ENCODE measurements at places on chromosomes 2 and 18.

- DNase-seq: no peak
Measured at GRCh38 chr2:174800436-174801205, 36.3 kb upstream of the CHRNA1 start.

DNA sequence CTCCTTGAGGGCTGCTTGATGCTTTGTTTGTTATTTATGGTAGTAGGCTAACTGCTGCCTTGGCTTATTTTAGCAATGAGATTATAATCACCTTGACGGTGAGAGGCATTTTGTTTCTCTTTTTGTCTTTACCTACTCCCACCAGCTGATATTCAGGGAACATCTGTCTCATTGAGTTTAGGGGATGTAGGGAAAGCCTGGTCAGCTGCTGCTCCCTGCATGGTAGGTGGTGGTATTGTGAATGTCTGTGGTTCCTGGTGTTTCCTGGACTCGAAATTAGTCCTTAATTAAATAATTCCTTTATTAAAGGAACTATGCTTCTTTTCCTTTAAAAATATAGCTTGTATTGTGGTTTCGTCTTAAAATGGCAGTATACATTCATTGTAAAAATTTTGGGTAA lies 77.8 kb downstream of the ADAM23 start:
- DNase-seq: no peak

- no peak for DNase-seq
Measured at GRCh38 chr2:21836719-21837118, 713.0 kb downstream of the TDRD15 start.

- DNase-seq: no peak
Measured at GRCh38 chr2:143600116-143600515, 470.9 kb downstream of the ARHGAP15 start.

DNA sequence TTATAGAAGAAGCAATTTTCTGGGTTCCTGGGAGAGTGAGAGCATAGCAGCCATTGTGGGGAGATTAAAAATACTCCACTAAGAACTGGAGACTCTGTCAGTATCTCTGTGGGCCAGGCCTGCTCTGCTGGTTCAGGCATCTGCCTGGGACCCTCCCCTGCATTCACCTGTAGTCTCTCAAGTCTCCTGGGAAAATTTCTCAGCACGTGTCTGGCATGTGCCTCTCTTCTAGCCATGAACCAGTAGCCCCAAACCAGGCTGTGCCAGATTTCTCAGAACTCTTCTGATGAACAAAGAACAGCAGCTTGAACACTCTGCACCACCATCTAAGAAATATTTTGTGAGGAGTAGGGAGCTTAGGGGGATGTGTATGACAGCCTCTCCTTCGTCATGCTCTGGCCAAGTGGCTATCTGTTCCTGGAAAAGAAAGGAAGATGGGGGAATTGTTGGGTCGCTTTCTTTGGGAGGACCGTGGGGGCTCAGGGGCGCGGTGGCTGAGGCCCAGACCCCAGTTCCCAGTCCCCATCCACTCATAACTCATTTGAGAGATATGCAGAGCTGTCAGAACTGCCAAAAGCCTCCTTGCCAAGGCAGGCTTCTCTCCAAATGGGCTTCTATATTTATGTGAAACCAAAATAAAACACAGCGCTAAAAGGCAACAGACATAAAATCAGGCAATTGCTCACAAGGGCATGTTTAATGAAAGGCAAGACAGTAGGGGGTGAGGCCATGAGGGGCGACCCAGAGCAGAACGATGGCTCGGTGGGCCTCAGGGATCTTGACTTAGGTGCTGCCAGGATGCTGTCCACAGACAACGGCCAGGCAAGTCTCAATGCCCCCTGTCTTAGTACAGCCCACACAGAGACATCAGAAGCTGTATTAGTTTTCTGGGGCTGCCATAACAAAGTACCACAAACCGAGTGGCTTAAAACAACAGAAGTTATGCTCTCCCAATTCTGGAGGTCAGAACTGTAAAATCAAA lies 114.7 kb upstream of the TNP1 start:
- no peak for DNase-seq

DNA sequence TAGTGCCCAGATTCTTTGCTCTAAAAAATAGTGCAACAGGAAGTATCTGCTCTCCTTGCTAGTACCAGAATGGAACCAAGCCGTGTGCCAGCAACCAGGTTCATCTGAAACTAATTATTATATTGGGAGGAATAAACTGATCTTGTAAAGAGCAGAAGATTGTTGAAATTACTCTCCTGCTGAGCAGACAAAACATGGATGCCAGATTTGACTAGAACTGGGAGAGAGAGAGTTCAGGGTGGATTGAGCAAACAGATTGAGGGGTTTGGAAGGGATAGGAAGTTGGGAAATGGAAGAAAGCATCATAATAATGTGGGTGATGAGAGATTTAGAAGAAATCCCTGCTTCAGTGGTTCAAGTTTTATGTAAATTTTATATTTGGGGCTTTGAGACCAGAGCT lies 160.1 kb upstream of the RASGRP3 start:
- DNase-seq: no peak

DNA sequence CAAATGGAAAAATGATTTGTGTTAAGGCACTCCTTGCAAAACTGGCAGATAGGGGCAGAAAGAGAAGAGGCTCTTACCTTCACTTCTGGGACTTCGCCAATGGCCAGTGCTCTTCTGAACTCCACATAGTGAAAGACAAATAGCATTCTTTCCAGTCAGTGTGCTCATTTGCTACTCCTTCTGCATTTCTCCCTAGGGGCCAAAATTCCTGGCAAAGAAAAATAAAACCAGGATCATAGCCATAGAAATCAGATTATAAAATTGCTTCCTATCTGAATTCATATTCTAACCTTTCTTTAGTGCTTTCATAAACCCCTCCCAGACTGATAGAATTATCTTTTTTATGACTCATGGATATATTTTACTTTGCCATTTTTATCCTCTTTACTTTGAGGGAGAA lies 56.9 kb upstream of the PELI1 start:
- DNase-seq: no peak

DNA sequence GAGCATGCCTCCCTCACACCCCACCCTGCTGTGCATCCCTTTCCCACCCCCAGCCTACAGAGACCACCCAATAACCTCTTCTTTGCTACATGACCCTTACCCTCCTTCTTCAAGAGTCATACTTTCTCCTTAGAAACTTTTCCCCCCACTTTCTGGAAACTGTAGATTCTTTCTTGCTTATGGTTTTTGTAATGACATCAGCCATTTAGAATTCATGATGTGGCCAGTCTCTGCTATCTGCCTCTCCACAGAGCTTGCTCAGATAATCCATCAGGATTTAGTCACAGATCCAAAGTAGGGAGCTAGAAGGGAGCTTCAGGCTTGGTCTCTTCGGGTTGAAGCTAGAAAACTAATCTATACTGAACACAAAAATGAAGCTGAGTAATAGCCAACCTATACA lies 36.5 kb downstream of the GALM start:
- no peak for DNase-seq

GRCh38 chr18:49230326-49230725 lies 230.1 kb downstream of the DYM start:
- DNase-seq: no peak

DNA sequence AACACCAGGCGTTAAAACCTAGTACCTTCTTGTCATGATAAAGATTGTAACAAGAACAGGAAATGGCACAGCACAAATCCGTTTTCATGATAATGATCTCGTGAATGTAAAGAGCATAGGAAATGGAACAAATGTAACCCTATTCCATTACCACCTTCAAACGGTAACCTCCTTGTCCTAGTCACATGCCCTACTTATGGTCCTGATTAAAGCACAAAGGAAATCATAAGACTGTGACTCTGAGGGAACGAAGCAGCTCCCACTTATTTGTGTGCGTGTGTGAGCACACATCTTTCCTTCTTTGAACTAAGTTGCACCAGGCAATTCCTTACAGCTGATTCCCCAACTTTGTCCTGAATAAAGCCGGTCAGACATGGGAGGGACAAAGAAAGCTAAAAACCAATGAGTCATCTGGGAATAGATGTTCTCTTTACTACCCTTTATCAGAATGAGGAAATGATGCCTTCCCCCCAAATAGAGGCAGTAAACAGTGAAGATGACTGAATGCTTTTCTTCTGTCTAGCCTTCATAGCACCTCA lies 192.6 kb downstream of the IKZF2 start:
- no peak for DNase-seq

DNA sequence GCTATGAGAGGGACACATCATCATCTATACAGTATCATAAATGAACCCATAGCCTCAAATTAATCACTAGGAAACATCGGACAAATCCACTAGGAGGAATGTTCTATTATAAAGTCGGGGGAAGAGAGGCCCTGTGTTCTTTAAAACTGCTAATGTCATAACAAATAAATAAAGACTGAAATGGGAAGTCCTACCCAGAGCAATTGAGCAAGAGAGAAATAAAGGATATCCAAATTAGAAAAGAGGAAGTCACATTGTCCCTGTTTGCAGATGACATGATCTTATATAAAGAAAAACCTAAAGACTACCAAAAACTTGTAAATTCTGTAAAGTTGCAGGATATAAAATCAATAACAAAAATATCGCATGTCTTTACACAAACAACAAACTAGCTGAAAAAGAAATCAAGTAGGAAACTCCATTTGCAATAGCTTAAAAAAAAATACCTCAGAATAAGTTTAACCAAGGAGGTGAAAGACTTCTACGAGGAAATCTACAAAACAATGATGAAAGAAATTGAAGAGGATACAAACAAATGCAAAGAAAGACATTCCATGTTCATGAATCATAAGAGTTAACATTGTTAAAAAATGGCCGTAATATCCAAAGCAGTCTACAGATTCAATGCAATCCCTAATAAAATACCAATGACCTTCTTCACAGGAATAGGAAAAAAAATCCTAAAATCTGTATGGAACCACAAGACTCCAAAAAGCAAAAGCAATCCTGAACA lies 30.6 kb downstream of the RTN4 start:
- no peak for DNase-seq

DNA sequence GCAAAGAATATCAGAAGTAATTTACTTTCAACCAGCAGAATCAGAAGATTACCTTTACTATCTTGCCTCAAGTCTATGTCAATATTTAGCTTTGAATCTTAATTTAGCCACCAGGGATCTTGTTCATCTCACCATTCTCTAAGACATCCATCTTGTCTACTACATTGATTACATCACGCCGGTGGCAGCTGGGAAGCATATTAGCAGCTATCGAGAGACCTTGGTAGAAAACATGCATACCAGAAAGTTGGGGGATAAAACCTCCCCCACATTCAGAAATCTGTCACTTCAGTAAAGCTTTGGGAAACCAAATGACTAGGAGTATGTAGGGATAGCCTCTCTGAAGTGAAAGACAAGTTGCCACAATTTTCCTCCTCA lies 703.8 kb upstream of the FSHR start:
- DNase-seq: no peak

- no peak for DNase-seq
Measured at GRCh38 chr2:15367205-15367604, 193.9 kb downstream of the NBAS start.

- no peak for DNase-seq
Measured at GRCh38 chr18:35466334-35466733, 31.4 kb downstream of the INO80C start.

- DNase-seq: no peak
Measured at GRCh38 chr2:151518802-151519201, 109.1 kb downstream of the RIF1 start.

- DNase-seq: no peak
Measured at GRCh38 chr18:62751341-62751821, 36.0 kb downstream of the PHLPP1 start.
